ACHN (cell line): ENCODE measurements at places on chromosomes 1 and 21.
A peak's percentile ranks its signal among the peaks of the same experiment; 100 is the strongest.

DNA sequence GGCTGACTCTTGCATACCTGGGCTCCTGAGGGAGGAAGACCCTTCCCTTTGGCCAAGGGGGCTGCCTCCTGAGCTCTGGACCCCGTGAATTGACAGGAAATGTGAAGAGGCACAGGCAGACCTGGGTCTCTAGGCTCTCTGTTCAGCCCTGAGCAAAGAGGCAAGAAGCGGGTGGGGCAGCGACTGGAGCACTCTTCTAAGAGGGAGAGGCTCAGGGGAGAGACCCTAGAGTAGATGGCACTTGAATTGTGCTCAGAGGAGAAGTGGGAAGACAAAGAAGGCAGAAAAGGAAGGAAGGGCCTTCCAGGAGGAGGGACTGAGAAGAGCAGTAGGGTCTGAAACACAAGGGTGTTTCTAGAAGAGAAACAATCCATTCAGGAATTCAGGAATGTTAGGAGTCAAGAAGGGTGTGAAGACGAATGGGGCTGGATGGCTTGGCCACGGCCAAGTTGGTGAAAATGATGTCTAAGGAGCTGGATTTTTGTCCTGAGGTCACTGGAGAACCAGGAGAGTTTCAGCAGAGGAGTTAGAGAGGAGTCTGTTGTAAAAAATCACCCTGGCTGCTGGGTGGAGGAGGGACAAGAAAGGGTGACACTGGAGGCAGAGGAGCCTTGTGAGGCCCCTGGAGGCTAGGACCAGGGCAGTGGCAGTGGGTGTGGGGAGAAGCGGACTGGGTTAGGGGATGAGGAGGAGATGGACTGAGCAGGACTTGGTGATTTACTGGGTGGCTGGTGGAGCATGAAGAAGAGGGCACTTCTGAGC, 5.3 kb downstream of the TIE1 start:
- DNase-seq, result no peak

GRCh38 chr1:59494145-59494833, 197.4 kb downstream of the FGGY start:
- no peak for DNase-seq

- DNase-seq, result no peak
Observed at GRCh38 chr1:27607239-27607804, 3.4 kb upstream of the AHDC1 start.

DNA sequence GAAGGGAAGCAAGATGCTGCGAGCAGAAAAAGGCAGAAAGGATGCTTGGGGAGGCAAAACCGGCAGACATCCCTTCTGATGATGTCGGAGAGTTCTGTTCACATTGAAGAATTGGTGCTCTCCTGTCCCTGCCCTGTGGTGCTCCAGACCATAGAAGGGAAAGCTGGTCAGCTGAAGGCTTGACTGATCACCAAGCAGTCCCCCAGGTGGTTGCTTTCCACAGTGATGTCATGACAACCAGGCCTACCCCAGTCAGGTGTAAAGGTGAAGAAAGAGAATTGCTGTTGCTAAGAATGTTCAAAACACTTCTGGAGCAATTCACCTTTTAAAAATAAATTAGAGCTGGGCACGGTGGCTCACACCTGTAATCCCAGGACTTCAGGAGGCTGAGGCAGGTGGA, 59.5 kb downstream of the OPTC start:
- no peak for DNase-seq

- peak; percentile 50 for DNase-seq
Observed at GRCh38 chr1:199691540-199691939, 336.0 kb upstream of the NR5A2 start.

DNA sequence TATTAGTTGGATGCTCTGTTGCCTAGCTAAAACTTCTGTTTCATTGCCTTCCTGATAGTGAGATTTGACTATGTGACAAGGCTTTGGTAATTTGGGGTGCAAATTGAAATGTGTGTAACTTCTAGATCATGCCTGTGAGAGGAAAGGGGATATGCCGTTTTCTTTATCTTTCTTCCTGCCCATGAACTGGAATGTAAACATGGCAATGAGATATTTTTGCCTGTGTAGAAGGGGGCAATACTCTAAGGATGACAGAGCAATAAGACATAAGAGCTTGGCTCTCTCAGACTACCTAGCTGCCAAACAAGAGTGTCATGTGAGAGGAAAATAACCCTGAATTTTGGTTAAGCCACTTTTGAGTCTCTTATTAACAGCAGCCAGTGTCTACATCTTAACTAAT, 49.7 kb downstream of the RAP1A start:
- no peak for DNase-seq

DNA sequence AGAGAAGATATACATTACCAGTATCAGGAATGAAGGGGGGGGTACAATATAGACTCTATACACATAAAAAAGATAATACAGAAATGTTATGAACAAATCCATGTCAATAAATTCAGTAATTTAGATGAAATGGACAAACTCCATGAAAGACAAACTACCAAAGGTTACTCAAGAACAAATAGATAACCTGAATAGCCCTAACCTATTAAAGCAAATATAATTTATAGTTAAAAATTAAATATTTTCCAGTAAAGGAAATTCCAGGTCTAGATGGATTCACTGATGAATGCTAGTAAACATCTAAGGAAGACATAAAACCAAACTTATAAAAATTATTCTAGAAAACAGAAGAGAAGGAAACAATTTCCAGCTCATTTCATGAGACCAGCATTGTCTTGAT, 13.2 kb downstream of the BLZF1 start:
- DNase-seq, result no peak

- no peak for DNase-seq
Observed at GRCh38 chr1:66648901-66649595, 103.2 kb upstream of the DYNLT5 start.

GRCh38 chr1:22808676-22809483, 98.2 kb downstream of the EPHB2 start:
- DNase-seq, result no peak

DNA sequence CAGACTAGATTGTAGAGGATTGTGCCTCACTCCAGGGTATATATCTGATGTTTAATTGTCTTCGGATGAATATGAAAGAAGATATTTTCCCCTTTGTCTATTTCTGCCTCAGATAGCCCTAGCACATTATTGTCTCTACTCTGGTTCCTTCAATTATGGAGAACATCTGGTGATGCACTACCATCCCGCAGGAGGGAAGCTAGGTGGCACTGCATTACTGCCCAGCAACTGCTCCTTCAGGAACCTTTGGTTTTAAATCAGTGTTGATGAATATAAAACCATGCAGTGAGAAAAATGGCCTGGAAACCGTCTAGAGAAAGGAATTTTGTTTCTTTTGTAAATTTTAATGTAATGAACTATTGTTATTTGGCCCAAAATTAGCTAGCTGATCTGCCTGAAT, 68.5 kb downstream of the GPR88 start:
- peak; percentile 66 for DNase-seq
